ENCODE measurements at places on chromosomes 12 and 14.

DNA sequence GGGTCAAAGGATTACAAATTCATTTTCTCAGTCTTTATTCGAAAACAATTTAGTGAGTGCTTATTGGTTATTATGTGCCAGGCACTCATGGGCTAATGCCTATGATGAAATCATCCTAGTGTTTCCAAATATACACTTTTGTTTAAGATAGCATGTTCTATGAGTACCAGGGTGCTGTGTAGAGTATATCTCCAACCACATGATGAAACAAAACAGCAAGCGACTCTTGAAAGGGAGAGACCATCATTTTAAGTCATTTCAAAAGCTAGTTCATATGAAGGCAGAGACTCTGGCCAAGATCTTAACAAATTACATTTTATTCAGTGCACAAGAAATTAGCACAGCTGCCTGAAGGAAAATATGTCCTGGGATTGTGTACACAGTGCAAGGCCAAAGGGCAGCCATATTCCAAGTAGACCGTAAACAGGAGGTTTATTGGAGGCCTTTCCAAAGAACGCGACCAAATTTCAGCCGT lies 204.2 kb downstream of the EFCAB11 start:
- peak; percentile 4 for DNase-seq

- no peak for DNase-seq
Measured at GRCh38 chr12:78703820-78704525, 160.6 kb upstream of the SYT1 start.

- no peak for DNase-seq
Measured at GRCh38 chr12:62873116-62873825, 61.7 kb downstream of the PPM1H start.

DNA sequence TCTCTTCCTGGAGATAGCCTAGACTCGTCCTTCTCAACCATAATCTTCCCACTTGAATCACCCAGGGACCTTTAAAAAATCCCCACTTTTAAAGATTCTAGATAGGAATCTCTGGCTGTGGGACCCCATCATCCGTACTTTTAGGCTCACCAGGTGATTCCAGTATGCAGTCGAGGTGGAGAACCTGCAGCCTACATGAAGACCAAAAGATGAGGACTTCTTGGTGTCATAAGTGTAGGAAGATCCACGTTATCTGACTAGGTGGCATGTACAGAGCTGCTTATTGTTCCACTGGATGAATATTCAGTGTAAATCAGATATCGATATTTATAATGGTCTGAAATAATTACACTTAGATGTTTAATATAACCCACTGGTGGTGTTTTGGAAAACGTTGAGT lies 2.6 kb downstream of the PRKCH start:
- DNase-seq, result no peak

- DNase-seq, result no peak
Measured at GRCh38 chr12:26246483-26247164, 51.3 kb downstream of the SSPN start.

- no peak for DNase-seq
Measured at GRCh38 chr14:35949920-35950513, 123.9 kb downstream of the BRMS1L start.

- DNase-seq, result no peak
Measured at GRCh38 chr14:54845641-54846040, 57.0 kb downstream of the GCH1 start.

- no peak for DNase-seq
Measured at GRCh38 chr14:51847489-51847796, 13.0 kb upstream of the GNG2 start.

- DNase-seq, result no peak
Measured at GRCh38 chr12:96240656-96241055, 46.5 kb downstream of the ELK3 start.
